Posterior cingulate gyrus (tissue), 11 donors: ENCODE measurements at places on chromosomes 12 and 14.

DNA sequence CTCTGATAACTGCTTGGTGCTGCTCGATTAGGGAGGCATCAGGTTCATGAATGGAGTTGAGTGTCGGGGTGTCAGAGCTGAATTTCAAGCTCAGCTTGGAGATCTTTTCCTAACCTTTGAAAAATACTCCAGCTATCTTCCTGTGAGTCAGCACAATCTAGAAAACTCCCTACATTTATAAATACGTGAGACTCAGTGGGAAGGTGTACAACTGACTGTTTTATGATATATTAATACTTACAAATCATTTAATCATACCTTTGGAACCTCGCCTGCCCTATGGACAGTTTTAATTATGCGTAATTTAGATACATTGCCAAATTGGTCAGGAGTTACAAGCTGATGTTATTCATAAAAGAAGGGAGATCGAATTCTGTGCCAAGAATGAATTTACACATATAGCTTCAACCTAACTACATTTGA, 961 bp downstream of the CMAS start:
- no peak for DNase-seq

GRCh38 chr12:101966496-101966895, 89.1 kb downstream of the DRAM1 start:
- no peak for DNase-seq

GRCh38 chr14:53004976-53005375, 54.1 kb upstream of the FERMT2 start:
- no peak for DNase-seq

DNA sequence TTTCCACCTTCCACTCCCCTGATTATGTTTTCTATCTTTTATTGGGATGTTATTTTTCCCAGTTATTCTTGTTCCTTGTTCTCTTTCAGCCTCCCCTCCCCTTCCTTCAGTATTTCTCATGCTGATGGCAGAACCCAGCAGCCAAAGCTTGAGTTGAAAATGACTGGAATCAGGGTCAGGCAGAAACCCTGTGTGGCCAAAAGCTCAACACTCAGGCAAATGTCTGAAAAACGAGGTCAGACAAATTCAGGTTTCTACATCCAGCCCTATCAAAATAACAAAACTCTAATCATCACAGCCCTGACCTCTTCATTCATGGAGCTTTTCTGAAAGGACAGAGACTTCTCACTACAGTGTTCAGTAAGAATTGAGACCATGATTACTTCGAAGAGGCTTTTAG, 134.6 kb downstream of the PTPRR start:
- DNase-seq, result no peak

GRCh38 chr12:111180426-111181142, 188.3 kb downstream of the PHETA1 start:
- DNase-seq, result no peak
